ENCODE measurements at places on chromosomes 5 and 9. TPM values are rescaled to one million over a fixed set of nuclear protein-coding genes. Genes with fewer than 3 reads are reported as not detected.

Gene NR2F1-AS1
- 1.9 TPM for total RNA-seq

Gene EFNA5
- total RNA-seq: 19.0 TPM

Gene NUDT12
- total RNA-seq: 11.3 TPM

Gene EPB41L4B
- total RNA-seq: 18.9 TPM

DNA sequence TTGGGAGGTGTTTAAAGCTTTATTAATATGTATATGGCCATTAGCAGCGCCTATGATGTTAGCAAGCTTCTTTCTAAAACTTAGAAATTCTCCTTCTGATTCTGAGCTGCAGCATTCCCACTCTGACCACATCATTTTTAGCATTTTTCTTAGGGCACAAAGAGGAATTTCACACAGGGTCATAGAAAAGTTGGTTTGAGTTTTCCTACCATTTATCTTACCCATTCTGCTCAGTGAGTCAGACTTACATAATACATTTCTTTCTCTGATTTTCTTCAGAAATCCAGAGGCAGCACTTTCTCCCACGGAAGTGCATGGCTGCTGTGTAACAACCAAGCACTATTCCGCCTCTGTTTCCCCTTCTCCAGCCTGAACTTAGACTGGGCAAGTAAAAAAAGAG is 246.6 kb downstream of the ARL15 start:
- no peak for DNase-seq

- DNase-seq: peak; percentile 43
Observed at GRCh38 chr9:84404095-84404686, 63.6 kb upstream of the SLC28A3 start.

- no peak for DNase-seq
Observed at GRCh38 chr5:108765647-108766046, 17.9 kb downstream of the FER start.

DNA sequence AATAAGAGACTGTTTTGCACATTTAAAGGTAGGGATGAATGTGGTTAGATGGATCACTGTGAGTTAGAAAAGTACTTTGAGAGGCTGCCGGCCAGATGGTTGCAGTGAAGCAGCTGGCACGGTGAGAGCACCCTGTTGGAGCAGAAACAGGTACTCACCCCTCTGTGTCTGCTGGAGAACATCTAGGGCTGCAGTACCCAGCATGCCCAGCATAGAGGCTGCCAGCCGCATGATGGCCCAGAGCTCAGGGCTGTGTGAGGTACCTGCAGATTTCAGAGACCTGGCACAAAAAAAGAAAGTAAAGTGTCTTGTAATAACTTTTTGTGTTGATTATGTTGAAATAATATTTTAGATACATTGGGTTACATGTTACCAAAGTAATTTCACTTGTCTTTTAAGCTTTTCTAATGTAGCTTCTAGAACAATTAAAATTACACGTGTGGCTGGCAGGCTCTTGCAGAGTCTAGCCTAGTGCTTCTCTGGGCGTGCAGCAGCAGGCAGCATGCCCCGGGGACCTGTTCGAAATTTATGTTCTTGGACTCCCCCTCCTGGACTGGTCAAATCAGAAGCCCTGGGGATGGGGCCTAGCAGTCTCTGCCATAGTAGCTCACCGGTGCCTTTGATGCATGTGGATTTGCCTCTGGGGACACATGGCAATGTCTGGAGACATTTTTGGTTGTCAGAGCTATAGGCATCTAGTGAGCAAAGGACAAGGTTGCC is 11.1 kb downstream of the WDR5 start:
- no peak for DNase-seq
